Trophoblast cell (in vitro differentiated cells and primary cell): ENCODE measurements at places on chromosomes 2 and 18.

DNA sequence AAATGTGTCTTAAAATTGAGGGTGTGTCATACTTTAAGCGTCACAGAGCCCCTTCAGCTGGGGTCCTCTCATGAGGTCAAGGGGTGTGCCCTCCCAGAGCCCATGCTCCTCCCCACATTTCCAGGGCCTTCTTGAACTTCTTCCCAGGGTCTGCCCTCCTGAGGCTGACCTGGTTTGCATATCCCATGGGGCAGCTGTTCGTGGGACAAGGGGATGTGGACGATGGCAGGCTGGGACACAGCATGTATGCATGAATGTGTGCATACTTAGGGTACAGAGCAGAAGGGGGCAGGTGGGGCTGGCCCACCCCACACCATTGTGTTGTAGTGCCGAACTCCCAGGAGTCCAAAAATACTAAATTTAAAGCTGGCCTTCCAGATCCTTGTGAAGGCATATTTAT lies 46.2 kb upstream of the TAF1B start:
- peaks cover 36% of the 10 kb centered on the region for H3K4me1 ChIP-seq
- no peak overlapping the region for H3K4me3 ChIP-seq
- DNase-seq = no peak
- H3K36me3 ChIP-seq = no peaks in the 10 kb centered on the region
- H3K27me3 ChIP-seq = no peaks in the 10 kb centered on the region

DNA sequence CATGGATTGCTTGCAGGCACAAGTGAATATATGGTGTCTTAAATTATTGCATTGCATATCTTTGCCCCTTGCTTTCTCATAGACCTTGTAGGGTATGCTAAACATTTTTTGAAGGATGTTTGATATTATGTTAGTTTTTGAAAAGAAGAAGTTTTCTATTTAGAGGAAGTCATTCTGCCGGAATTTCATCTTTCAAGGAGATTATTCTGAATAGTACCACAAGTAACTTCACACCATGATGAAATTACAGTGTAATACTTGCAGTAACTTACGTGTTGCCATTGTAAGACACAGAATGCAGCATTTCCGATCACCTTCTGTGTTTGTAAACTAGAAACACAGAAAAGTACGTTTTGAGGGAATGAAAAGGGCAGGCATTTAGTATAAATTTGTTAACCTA lies 71.9 kb downstream of the ACVR2A start:
- H3K4me3 ChIP-seq = no peak overlapping the region
- H3K27me3 ChIP-seq = no peaks in the 10 kb centered on the region
- DNase-seq = no peak

DNA sequence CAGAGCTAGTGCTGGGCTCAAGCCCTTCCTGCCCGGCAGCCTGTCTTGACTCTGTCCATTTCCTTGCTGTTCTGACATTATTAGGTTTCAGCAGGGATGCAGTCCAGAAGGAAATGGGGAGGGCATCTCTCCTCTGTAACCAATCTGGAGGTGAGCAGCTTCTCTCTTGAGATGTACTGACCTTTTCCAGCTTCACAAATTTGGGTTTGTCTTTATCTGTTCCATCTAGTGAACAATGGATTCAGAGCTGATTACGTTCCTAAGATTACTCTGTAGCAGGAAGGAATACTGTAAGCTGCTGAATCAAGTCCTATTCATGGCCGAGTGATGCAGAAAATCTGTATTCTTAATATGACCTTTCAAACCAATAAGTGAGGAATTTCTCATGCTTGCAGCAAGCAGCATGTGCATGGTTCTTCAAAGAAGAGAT lies 11.0 kb downstream of the PLA2R1 start:
- no peaks in the 10 kb centered on the region for H3K36me3 ChIP-seq
- no peaks in the 10 kb centered on the region for H3K4me1 ChIP-seq
- H3K4me3 ChIP-seq = no peak overlapping the region
- no peaks in the 10 kb centered on the region for H3K27me3 ChIP-seq

GRCh38 chr2:164803776-164804466 lies 37.7 kb downstream of the COBLL1 start:
- DNase-seq = peak; percentile 11
- no peaks in the 10 kb centered on the region for H3K4me1 ChIP-seq
- no peaks in the 10 kb centered on the region for H3K27me3 ChIP-seq
- H3K4me3 ChIP-seq = no peak overlapping the region

GRCh38 chr2:8243748-8244400 lies 438.0 kb upstream of the ID2 start:
- no peaks in the 10 kb centered on the region for H3K36me3 ChIP-seq
- no peaks in the 10 kb centered on the region for H3K27me3 ChIP-seq
- DNase-seq = no peak
- H3K4me3 ChIP-seq = no peak overlapping the region
- no peaks in the 10 kb centered on the region for H3K4me1 ChIP-seq
- no peak overlapping the region for H3K27ac ChIP-seq

GRCh38 chr2:239884051-239884405 lies 141.1 kb downstream of the NDUFA10 start:
- no peaks in the 10 kb centered on the region for H3K36me3 ChIP-seq
- no peaks in the 10 kb centered on the region for H3K27me3 ChIP-seq
- H3K27ac ChIP-seq = no peak overlapping the region
- no peak for DNase-seq
- no peak overlapping the region for H3K4me3 ChIP-seq

- H3K27me3 ChIP-seq = no peaks in the 10 kb centered on the region
- H3K27ac ChIP-seq = no peak overlapping the region
- no peaks in the 10 kb centered on the region for H3K4me1 ChIP-seq
- H3K36me3 ChIP-seq = no peaks in the 10 kb centered on the region
Measured at GRCh38 chr2:166958986-166959481, 70.8 kb downstream of the XIRP2 start.

- no peaks in the 10 kb centered on the region for H3K27me3 ChIP-seq
- no peak for DNase-seq
- no peak overlapping the region for H3K4me3 ChIP-seq
- H3K27ac ChIP-seq = no peak overlapping the region
- peaks cover 3% of the 10 kb centered on the region for H3K4me1 ChIP-seq
- H3K36me3 ChIP-seq = no peaks in the 10 kb centered on the region
Measured at GRCh38 chr18:47767699-47768098, 162.8 kb downstream of the SMAD2 start.

DNA sequence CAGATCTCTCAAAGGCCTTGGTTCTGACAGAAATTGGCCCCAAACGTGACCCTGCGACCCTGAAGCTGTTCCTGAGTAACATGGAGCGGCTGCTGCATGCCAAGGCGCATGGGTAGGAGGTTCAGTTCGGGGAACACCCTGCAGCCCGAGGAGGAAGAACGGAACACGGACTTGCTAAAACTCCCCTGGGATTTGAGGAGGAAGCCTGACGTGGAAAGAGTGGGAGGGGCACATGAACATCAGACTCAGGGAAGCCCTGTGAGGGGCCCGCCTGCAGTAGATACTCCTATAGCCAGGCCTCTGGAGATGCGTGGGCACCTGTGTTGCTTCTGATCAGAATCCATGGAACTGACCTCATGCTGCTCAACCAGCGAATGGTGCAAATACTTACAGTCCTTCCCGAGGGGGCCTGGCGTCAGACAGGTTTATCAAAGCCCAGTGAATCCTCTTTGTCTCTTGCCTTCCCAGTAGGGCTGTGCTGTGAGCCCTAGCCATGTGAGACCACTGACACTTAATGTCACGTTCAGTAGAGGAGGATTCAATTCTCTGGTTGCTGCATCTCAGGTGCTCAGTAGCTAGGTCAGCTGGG lies 46.8 kb downstream of the IMPA2 start:
- H3K27me3 ChIP-seq = no peaks in the 10 kb centered on the region
- no peak for DNase-seq
- no peaks in the 10 kb centered on the region for H3K4me1 ChIP-seq
- no peak overlapping the region for H3K4me3 ChIP-seq
- H3K36me3 ChIP-seq = no peaks in the 10 kb centered on the region
- no peak overlapping the region for H3K27ac ChIP-seq

- no peaks in the 10 kb centered on the region for H3K36me3 ChIP-seq
- H3K27me3 ChIP-seq = no peaks in the 10 kb centered on the region
- no peak overlapping the region for H3K27ac ChIP-seq
- no peak overlapping the region for H3K4me3 ChIP-seq
Measured at GRCh38 chr18:28511413-28511821, 334.5 kb upstream of the CDH2 start.

GRCh38 chr18:9914334-9914583 lies 443 bp downstream of the VAPA start:
- DNase-seq = no peak
- no peaks in the 10 kb centered on the region for H3K36me3 ChIP-seq
- H3K27me3 ChIP-seq = no peaks in the 10 kb centered on the region
- H3K27ac ChIP-seq = peak overlapping the region; percentile 90
- peak overlapping the region; percentile 96 for H3K4me3 ChIP-seq
- H3K4me1 ChIP-seq = peaks cover 6% of the 10 kb centered on the region
